Esophagus mucosa (tissue), 1 donor: ENCODE measurements at places on chromosomes 2 and 18. TPM values are rescaled to one million over a fixed set of nuclear protein-coding genes. Genes with fewer than 3 reads are reported as not detected.
A peak's percentile ranks its signal among the peaks of the same experiment; 100 is the strongest.

DNA sequence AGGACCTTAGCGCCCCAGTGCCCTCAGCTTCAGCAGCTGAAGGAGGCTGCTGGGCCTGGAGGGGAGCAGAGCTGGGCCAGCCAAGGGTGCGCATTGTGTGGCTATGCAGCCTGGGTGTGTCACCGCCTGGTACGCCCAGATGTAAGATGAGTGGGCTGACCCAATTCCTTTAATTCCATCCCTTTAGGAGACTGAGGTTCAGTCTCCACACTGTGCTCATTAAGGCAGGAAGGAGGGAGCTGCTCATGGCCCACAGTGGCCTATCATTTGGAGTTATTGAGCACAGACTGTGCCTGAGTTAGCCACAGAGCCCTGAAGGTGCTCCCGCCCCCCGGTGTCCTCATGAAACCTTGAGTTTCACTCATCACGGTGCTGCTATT, 194.1 kb upstream of the GLI2 start:
- ATAC-seq, result no peak

KLHL30 gene
- 0.08 TPM for total RNA-seq

C2orf66 gene
- not detected for total RNA-seq

CXCR2 gene
- total RNA-seq, result 18.7 TPM

KRTCAP3 gene
- total RNA-seq, result 26.0 TPM

ZC3H15 gene
- total RNA-seq, result 37.2 TPM

DNA sequence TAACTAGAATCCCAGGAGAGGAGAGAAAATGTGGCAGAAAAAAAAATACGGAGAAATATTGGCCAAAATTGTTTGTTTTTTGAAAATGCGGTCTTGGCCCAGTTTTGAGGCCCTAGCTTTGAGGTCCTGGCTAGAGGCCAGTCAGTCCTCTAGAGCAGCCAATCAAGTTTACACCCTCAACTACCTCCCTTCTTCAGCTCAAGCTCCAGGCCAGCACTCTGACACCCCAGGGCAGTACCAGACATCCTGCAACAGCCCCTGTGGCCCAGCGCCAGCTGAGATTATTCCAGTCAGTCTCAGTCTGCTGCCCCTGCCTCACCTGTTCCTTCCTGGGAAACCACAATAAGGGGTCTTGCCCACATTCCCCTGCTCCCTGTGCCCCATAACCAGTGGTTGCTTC, 107.7 kb downstream of the UGGT1 start:
- no peak for ATAC-seq

DNA sequence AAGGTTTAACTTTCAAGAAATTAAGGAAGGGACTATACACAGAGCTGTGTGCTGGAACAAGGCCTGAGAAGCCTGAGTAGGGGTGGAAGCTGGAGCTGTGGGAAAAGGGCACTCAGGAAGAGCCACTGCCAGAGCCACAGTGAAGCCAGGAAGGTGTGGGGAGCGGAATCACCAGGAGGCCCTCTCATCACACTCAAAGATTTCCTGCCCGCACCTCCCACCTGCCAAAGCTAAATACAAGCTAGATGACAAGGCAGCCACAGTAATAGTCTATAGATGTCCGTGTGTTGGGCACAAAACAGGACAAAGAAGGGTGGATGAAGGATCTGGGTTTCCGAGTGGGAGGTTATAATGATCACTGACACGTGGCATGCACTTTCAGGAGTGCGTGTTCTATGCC, 126.0 kb downstream of the ZNF532 start:
- peak; percentile 18 for ATAC-seq

TBC1D8 gene
- 17.8 TPM for total RNA-seq

HPCAL1 gene
- total RNA-seq, result 13.7 TPM

POTEJ gene
- total RNA-seq, result not detected

ACADL gene
- 0.32 TPM for total RNA-seq

DNA sequence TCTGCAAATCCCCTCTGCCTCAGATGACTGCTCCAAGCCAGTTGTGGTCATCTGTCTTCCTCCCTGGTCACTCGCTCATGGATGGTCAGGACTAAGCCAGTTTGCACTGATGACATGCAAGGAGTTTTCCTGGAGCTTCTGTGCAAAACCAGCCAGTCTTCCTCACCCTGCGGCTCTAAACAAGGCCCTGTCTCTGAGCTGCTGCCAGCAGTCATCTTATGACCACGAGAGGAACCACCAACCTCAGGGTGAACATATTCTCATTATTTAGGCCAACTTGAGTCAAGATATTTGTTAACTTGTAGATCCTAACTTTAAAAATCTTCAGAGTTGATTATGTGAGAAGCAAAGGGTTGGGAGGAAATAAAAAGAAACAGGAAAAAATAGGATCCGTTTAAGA, 119.9 kb upstream of the CAB39 start:
- ATAC-seq, result no peak

SNRNP200 gene
- total RNA-seq, result 66.6 TPM

DNA sequence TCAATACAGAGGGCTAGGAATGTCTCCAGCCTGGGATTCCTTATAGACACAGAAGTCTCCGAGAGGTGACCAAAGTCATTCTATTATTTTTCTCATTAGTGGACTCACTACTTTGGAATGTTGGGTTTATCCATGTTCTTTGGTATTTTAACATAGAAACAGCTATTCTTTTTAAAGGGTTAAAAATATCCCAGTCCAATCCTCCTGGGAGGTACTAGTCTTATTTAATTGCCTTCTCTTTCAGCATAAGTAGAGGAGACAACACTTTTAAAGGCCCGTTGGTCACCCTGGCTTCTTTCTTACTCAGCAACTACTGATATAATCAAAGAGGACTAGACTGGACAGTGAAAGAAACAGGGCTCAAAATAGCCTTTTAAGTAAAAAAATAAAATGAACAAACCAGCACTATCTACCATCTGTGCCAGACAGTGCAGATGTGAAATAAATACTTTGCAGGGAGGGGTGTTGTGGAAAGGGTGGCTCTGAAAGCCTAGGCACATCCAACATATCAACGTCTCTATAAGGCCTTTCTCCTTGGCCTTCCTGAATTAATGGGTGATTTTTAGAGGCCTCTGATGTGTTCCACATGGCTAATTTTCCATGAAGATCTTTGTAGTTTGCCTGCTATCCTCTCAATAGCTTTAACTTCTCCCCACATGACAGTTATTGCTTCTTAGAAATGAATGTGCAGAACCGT, 334.4 kb upstream of the THUMPD2 start:
- no peak for ATAC-seq

SATB2 gene
- total RNA-seq, result 1.1 TPM

RUFY4 gene
- total RNA-seq, result 0.12 TPM

DNA sequence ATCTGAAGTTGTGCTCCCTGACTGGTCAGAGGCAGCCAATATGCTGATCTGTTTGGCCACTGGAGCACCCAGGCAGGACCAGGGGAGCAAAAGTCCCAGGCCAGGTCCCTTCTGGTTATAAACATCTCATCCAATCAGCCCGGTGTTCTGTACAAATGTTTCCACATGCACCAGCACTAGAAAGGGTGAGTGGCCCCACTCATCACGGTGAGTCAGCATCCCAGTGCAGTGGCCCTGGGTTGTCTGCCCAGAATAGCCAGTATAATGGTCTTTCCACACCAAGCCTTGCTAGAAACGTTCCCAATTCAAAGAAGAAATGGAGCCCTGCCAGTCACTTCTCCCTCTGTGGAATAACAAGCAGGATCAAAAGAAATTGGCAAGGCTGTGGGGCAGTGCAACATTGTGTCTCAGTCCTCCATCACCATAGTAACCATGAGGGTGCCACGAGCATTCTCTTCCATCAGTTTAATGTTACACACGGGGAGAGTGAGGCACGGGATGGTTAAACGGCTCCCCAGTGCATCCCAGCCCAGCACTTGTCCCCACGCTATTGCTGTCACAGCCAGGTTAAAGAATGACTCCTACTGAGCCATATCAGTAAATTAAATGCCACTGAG, 174.9 kb downstream of the SEPTIN10 start:
- ATAC-seq, result peak; percentile 53

CCDC141 gene
- 0.28 TPM for total RNA-seq

- ATAC-seq, result no peak
Observed at GRCh38 chr2:72095364-72095763, 52.3 kb downstream of the CYP26B1 start.

- ATAC-seq, result no peak
Observed at GRCh38 chr2:156322686-156323231, 9.8 kb downstream of the NR4A2 start.

LRATD1 gene
- 74.7 TPM for total RNA-seq

- no peak for ATAC-seq
Observed at GRCh38 chr2:192978395-192978794, 783.7 kb upstream of the TMEFF2 start.

GRCh38 chr2:223887127-223887526, 49.7 kb upstream of the AP1S3 start:
- ATAC-seq, result peak; percentile 69

DNA sequence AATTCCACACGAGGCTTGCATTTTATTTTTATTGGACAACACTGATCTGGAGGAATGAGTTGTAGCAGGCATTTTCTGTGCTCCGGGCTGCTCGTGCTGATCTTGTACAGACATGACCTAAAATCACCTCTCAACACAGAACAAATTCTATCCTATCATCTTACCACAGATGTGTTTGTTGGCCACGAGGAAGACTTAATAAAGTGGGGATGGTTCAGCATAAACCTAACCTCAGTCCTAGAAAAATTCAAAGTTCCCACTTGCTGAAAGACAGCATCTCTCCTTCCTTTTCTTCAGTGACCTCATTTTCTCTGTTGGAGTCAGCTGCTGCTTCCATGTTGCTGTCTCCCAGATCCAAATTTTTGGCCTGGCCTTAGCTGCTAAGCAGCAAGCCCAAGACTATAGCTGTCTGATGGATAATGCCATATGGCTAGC, 45.3 kb downstream of the RBKS start:
- peak; percentile 47 for ATAC-seq

RGPD3 gene
- total RNA-seq, result 0.04 TPM
